Astrocyte of the cerebellum (primary cell): ENCODE measurements at places on chromosomes 13 and 19.

DNA sequence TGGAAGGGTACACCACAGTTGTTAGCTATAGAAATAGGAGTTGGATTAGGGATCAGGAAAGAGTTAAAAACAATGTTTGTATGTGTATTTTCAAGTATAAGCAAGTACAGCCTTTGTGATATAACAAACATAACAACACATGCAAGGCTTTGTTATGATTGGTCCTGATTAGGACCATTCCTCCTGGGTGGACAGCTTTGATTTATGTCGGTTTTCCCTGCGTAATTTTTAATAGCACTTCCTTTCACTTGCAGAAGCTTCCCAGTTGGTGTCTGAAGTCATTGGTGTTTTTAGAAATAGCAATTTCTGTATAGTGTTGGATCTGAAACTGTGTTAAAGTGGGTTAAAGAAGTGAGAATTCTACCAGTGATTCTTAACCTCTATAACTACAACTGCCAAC lies 10.0 kb downstream of the FNDC3A start:
- no peak for DNase-seq

DNA sequence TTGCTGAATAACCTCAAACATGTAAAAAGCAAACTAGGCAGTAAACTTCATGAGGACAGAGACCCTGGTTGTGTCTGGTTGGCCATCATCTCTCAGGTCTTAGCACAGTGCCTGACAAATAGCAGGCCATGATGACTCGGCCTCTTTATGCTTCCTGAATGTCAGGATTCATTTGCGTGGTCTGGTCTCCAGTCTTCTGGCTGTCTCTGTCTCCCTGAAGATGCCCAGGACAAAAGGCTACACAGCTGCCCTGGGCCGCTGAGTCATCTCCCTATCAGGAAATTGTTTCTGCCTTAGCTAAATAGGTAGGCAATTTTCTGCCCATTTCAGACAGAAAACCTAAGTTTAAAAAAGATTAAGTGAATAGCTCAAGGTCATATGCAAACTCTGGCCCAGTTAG lies 84.1 kb upstream of the FNDC3A start:
- no peak for DNase-seq

DNA sequence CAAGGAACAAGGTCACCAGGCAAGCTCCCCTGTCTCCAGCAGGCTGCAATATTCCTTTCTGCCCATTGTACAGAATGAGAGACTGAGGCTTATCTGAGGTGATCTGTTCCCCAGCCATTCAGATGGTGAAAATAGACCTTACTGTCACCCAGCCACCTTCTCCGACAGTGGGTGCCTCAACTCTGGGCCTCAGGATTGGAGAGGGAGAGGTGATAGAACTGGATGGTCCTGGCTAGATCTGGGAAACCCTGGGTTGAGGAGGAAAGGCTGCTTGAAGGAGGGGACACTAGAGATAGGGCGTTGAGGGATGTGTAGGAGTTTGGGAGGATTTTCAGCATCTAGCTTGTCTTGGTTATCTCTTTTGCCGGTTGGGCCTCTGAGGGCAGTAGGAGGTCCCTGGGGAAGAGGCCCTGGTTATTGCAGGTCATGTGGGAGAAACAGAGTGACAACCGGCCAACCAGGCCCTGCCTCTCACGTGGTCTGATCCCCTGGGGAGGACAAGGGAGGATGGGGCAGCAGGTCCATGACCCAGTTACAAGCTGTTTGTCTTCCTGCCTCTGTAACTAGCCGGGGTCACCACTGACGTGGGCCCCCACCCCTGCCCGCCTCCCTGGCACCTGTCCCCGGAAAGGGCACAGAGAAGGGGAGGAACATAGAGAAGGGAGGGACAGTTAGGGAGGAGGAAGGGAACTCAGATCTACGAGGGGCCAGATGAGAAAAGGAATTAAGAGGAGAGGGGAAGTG lies 8.2 kb downstream of the NFIC start:
- no peak for DNase-seq

GRCh38 chr19:15623711-15624318 lies 8.8 kb downstream of the CYP4F8 start:
- DNase-seq = no peak

DNA sequence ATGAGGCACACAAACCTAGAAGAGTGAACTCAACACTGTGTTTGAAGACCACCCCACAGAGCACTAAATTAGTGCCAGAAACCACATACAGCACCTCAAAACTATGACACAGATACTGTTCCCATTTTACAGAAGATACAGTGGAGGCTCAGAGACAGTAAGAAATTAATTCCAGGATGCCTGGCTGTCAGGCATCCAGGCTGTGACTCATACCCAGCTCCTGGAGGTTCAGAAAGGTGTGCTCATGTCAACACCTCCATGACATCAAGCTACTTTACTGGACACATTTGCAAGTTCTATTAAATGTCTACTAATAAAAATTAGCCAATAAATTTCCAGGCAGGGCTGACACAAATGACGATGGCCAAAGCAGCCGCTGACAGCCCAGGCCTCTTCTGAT lies 176.3 kb downstream of the ABCC4 start:
- DNase-seq = no peak

GRCh38 chr19:33285441-33285927 lies 16.9 kb downstream of the CEBPA start:
- DNase-seq = no peak

DNA sequence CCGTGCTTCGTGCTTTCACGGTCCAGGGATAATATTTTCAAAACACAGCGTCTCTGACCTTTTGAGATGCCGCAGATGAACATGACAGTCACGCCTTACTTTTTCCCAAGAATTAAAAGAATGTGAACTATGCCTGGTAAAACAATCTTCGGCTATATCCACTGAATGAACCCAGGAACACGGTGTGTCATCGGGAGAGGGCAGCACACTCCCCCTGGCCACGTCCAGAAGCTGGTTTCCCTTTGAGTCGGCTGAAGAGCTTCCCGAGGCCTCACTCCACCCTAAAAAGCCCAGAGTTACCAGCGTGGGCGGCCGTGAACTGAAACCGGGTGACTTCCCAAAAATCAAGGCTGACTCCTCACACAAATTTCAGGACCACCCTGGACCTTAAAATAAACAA lies 22.9 kb upstream of the SHISA2 start:
- no peak for DNase-seq

GRCh38 chr13:32334671-32335070 lies 19.4 kb downstream of the BRCA2 start:
- DNase-seq = no peak

DNA sequence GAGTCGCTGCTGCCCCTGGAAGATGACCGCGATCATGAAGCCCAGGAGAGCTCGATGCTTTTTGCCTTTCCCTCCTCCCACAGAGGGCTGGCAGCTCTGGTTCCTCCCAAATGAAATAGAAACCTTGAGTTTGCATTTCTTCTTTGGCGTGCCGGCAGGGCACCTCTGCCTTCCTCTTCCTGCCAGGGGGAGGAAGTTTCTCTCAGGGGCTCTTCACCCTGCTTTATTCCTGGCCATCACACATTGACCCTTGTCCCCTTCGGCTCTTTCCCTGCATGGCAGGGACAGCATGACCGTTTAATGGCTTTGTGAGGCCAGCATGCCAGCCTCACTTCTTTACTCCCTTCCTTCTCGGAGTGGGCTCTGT lies 47.9 kb downstream of the ACTN4 start:
- no peak for DNase-seq

DNA sequence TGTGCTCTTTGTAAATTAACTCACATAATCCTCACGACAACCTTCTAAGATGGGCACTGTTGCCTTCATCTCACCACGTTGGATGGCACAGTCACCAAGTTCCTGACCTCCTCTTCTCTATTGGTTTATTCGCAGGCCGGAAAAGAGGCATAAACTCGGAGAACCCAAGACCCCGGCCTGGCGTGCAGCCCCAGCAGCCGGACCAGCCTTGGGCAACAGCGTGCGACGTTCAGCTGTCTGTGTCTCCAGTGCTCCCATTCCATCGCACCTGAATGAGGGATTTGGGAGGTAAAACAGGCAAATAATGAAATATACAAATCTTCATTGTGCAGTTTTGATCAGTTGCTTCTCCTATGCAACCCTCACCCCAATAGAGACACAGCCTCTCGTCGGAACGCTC lies 34.5 kb upstream of the GAS6 start:
- no peak for DNase-seq

DNA sequence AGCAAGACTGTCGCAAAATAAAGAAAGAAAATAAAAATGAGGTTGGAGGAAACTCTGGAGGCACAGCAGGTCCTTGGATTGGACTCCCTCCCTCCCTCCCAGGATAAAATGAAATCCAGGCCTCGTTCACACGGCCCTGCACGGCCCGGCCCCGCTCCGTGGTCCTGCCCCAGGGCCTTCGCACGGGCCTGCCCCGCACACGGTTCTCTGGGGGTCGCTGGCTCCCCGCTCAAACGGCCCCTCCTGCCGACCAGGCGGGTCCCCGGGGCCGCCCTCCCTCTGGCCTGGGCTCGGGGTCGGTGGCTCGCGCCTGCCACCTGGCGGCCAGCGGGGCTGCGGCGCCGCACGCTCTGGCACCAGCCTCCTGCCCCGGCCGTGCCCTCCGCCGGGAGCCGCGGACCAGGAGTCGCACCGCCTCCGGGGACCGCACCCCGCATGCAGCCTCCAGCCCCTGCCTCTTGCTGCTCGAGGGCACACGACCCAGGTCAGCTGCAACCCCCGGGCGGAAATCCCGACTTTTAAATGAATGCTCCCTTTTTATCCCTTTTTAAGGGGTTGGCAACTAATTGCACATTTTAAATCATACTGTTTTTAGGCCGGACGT lies 1.5 kb upstream of the WDR18 start:
- DNase-seq = no peak

GRCh38 chr13:96817336-96817941 lies 176.8 kb downstream of the OXGR1 start:
- no peak for DNase-seq
